Activated CD4-positive, alpha-beta T cell treated with anti-CD3 and anti-CD28 coated beads, Interleukin-2, amount 50 U/mL, for 4 hours (primary cell): ENCODE measurements at places on chromosomes 5 and 9.

DNA sequence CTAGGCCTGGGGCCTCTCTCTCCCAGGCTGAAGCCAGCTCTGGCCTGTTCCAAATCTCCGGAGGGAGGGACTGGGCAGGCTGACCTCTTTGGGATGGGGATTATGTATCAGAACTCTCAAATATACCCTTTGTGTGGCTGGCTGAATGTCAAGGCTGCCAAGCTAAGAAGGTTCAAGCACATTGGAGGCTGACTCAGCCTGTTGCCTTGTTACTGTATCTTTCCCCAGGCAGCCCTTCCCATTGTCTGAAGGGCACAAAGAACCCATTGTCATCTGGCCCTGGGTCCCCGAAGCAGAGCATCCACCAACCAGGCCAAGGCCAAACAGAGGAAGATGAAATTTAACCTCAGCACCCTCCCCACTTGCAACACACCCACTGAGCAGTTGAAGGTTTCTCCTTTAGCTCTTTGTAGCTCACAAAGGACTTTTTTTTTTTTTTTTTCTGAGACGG, 7.3 kb upstream of the SPARC start:
- no peak for DNase-seq

DNA sequence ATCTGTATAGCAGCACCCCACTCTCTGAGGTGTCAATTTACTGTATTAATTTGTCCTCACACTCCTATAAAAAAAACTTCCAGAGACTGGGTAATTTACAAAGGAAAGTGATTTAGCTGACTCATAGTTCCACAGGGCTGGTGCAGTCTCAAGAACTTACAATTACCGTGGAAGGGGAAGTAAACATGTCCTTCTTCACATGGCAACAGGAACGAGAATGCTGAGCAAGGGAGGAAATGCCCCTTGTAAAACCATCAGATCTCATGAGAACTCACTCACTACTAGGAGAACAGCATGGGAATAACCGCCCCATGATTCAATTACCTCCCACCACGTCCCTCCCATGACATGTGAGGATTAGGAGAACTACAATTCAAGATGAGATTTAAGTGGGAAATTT, 602.6 kb downstream of the MTRR start:
- DNase-seq: no peak

- no peak for DNase-seq
Observed at GRCh38 chr5:139893873-139894272, 98.3 kb downstream of the PSD2 start.

DNA sequence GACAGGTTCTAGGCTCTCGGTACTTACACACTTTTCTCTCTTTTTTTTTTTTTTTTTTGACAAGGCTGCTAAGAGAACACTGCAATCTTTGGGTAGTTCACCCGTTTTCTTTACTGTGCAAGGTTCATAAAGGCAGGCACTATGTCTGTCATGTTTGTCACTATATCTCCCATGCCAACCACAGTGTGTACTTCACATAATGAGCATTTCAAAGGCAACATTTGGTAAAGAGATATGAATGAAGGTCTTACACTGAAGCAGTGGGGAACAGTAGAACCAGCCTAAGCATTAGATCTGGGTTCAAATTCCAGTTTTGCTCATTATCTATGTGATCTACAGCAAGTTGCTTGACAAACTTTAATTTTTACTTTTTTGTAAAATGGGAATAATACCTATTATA, 1.5 kb upstream of the HMGCR start:
- DNase-seq: no peak

GRCh38 chr9:17394881-17395510, 183.9 kb upstream of the SH3GL2 start:
- no peak for DNase-seq

- DNase-seq: no peak
Observed at GRCh38 chr5:77748160-77748559, 28.0 kb downstream of the TBCA start.

DNA sequence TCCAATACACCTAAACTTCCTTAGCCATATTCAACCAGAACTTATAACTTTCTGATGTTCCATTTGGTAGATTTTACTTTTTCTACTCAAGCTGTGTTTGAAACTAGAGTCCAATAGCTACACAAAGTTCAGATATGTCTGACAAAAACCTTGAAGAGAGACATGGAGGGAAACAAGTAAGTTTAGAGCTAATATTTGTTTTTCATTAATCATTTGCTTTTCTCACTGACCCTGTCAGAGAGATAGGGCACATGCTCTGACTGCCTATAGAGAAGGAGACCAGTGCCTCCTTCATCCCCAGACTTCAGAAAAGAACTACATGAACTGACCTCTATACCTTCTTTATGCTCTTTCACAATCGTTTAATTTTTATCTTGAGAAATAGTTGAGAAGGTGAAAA, 157.0 kb upstream of the PPP1R2B start:
- no peak for DNase-seq

- no peak for DNase-seq
Observed at GRCh38 chr5:149073213-149073612, 10.4 kb upstream of the SH3TC2 start.

GRCh38 chr9:124697326-124698200, 73.5 kb downstream of the NR6A1 start:
- no peak for DNase-seq

DNA sequence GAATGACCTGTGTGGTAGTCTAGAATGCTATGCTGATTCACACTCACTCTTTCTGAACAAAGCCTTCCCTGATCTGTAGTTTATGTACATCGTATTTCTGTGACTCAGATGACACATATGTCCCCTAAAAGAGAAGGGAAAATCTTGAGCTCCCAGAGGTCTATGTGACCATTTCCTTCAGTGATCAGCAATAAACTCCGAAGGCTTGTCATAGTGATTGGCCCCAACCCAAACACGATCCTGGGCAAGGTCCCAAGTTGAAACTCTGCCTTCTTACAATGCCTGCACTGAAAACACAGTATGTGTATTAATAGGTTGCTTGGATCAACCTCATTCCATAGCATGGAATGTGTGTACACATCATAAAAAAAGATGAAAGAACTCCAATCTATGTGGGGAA, 685.8 kb downstream of the MAT2B start:
- DNase-seq: no peak

DNA sequence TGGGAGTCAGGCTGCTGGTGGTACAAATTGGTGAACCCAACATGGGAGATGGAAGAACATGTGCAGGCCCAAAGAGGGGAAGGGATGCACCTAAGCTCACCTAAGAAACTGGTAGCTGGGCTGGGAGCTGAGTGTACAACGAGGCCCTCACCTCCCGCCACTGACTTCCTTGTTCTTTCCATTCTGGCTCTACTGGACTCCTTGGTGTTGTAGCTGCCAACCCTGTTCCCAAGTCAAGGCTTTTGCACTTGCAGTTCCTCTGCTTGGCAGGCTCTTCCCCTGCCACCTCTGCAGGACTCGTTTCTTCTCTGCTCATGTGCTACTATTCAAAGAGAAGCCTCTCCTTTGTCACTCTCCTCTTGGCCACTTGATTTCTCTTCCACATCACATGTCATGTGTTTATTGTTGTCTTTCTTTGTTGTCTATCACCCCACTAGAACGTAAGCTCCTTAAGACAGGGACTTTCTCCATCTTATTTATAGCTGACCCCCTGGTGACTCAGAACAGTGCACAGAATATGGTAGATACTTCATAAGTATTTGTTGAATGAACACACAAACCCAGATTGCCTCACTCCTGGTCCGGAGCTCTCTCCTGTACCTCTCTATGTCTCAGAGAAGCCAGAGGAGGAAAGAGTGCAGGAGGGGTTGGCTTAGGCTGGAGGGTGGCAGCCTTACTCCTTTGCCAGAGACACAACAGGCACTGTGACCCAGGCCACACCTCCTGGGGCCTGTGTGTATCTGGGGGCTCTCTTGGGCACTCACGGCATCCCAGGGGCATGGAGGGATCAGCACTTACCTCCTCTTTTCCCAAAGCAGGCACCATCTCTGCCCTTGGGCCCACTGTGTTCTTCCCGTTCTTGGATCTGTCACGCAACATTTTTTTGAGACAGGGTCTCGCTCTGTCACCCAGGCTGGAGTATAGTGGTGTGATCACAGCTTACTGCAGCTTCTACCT, 5.2 kb upstream of the SPINK4 start:
- no peak for DNase-seq

- DNase-seq: no peak
Observed at GRCh38 chr9:19965336-19965735, 176.5 kb upstream of the SLC24A2 start.

GRCh38 chr5:5645198-5645597, 222.7 kb downstream of the ICE1 start:
- DNase-seq: no peak

- no peak for DNase-seq
Observed at GRCh38 chr9:17204611-17205152, 69.8 kb downstream of the CNTLN start.

DNA sequence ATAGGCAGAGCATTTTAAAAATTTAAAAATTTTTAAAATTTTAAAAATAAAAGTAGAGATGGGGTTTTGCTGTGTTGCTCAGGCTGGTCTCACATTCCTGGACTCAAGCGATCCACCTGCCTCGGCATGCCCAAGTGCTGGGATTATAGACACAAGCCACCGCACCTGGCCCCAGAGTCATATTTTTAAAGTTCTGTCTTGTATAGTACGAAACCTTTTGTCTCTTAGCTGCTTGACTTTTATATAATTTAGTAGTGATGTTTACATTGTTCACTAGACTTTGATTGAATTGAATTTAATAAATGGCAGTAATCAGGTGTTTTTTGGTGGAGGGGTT, 31.0 kb downstream of the LRRTM2 start:
- DNase-seq: no peak

DNA sequence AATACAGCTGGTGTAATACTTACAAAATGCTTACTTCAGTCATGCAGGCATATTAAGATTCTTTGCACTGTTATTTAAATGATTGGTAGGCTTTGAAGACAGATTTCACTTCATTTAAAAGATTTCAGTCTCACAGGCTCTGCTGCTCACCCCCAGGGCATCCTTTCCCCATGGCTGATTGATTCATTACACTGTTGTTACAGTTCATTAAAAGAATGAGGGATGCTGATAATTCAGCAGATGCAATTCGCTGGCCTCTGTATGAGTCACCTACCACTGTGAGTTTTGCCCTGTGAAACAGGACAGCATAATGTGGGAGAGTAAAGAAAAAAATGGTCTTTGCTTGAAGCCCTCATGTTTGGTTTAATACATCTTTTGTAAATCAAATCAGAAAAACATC, 246.9 kb downstream of the CYLC2 start:
- no peak for DNase-seq

GRCh38 chr5:72238712-72239445, 81.2 kb downstream of the MRPS27 start:
- DNase-seq: no peak
